ENCODE measurements at places on chromosomes 3 and 15.

GRCh38 chr3:14455571-14456317 lies 53.3 kb downstream of the SLC6A6 start:
- no peak for DNase-seq

DNA sequence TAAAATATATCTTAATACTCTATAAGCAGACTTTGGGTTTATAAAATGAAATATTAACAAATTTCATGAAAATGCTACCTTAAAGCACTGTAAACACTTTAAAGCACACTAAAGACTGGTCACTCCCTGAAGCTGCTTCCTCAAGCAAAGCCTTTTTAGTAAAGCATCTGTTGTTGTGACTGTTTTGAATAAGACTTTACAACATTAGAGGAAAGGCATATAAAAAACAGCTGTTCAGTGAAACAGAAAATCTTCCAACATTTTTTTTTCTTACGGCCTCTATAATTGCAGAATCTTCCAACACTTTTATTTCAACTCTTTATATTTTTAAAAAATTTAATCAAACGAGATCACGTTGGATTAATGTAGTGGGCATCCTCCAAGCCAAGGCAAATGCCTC lies 48.1 kb downstream of the GRK7 start:
- DNase-seq: no peak

- no peak for DNase-seq
Measured at GRCh38 chr3:178270838-178271237, 265.4 kb upstream of the KCNMB2 start.

DNA sequence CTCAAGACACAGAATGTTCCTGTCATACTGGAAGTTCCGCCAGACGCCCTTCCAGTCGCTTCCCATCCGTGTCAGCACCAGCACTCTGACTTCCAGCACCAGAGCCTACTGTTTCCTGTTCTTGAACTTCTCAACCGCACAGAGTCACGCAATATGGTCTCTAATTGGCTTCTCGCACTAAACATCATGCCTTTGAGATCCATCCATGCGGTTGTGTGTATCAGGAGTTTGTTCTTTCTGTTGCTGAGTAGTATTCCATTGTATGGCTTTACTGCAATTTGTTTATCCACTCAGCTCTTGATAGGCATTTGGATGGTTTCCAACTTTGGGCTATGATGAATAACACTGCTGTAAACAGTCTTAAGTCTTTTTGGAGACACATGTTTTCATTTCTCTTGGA lies 112.1 kb downstream of the LRRK1 start:
- DNase-seq: no peak

GRCh38 chr3:189303584-189303983 lies 131.8 kb downstream of the TPRG1 start:
- no peak for DNase-seq

DNA sequence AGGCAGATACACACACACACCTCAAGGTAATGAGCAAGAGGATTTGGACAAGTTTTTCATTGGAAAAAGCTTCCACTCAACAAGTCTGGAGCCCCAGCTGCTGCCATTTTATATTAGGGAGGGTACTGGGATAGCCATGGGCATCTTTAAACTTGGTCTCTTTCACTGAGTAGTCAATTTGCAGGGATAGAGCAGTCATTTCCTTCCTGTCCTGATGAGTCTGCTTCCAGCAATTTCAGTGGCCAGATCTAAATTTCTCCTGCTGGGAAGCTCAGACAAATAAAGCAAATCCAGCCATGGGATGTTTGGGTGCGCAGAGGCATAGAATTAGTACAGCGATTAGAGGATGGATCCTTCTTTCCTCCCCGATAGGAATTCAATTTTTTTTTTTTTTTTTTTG lies 874 bp upstream of the ERC2 start:
- no peak for DNase-seq
